ENCODE measurements at places on chromosomes 13 and 19.

GRCh38 chr13:44280456-44280855 lies 93.2 kb upstream of the SERP2 start:
- no peak for DNase-seq

DNA sequence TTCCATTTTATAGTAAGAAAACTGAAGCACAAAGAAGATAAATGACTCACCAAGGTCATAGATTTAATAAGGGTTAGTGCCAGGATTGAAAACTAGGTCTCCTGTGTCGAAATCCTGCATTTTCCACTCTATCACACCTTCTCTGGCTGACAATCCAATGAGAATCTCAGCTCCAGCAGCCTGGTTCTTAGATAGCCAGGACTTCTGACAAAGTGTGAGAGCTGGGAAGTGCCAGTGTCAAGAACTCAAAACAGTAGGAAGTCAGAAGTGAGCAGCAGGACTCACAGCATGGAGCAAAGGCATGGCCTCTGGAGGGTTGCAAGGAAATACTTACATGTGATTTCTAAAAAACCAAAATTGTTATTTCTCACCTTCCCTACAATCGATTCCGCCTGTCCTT lies 24.3 kb downstream of the KCTD12 start:
- no peak for DNase-seq

DNA sequence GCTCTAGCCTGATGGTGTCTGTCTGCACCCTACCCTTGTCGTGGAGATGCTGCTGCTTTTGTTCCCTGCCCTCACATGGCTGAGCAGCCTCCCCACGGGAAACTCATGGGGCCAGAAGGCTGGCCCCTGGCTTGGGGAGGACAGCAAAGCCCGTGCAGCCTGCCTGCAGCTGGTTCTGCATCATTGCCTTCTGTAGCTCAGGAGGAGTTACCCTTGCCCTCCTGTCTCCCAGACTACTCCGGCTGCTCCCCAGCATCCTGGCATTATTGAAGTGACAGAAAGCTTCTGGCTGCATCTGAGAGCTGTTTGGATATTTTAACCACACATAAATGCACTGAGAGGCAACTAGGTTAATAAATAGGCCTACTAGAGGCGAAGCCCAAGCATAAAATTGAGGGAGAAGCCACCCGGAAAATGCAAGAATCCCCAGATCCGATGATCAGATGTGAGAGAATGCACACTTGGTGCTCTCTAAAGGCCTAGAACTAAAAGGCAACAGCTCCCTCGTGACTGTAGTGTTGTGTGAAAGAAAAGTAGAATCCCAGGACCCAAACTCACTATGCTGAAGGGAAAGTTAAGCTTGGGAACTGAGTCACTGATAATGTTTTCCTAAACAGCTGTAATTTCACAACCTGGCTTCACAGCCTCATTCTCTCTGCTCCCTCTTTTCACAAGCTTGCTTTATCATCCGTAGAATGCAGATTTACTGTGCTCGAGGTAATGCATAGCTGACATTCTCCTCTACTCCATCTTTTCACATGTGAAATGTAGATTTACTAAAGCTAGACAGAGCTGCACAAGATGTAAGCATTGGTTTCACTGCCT lies 110.8 kb downstream of the TNFRSF19 start:
- DNase-seq, result no peak

DNA sequence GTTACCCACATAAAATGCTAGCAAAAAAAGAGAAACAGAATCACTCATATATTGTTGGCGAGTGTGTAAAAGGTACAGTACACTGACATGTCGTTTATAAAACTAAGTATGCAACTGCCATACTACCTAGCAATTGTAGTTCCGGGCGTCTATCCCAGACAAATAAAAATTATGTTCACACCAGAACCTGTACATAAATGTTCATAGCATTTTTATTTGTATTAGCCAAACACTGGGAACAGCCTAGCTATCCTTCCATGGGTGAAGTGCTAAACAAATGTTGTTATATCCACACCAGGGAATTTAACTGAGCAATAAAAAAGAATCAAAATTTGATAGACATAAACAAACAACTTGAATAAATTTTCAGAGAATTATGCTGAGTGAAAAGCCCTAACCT lies 28.9 kb upstream of the POSTN start:
- no peak for DNase-seq

DNA sequence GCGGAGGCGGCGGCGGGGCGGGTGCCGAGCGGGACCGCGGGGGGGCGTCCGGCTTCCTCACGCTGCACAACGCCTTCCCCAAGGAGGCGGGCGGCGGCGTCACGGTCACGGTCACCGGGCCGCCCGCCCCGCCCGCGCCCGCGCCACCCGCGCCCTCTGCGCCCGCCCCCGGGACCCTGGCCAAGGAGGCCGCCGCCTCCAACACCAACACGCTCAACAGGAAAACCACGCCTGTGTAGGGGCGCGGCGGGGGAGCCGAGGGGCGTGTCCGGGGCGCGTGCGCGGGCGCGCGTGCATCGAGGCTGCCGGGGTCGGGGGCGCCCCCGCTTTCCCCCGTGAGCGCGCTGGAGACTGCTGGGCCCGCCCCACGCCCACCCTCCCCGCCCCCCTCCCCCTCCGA lies 8.8 kb upstream of the CACNG6 start:
- no peak for DNase-seq

DNA sequence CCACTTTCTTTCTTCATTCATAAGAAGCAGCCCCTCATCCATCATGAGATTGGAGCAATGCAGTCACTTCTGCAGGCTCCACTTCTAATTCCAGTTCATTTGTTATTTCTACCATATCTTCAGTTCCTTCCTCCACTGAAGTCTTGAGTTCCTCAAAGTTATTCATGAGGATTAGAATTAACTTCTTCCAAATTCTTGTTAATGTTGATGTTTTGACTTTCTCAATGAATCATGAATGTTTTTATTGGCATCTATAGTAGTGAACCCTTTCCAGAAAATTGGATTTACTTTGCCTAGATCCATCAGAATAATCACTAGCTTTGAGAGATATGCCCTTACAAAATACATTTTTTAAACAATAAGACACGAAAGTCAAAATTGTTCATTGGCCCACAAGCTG lies 2567.7 kb upstream of the PCDH20 start:
- no peak for DNase-seq

GRCh38 chr13:101757446-101758039 lies 305.1 kb downstream of the ITGBL1 start:
- DNase-seq, result peak; percentile 35

GRCh38 chr19:8319807-8320520 lies 1.2 kb downstream of the NDUFA7 start:
- DNase-seq, result no peak

DNA sequence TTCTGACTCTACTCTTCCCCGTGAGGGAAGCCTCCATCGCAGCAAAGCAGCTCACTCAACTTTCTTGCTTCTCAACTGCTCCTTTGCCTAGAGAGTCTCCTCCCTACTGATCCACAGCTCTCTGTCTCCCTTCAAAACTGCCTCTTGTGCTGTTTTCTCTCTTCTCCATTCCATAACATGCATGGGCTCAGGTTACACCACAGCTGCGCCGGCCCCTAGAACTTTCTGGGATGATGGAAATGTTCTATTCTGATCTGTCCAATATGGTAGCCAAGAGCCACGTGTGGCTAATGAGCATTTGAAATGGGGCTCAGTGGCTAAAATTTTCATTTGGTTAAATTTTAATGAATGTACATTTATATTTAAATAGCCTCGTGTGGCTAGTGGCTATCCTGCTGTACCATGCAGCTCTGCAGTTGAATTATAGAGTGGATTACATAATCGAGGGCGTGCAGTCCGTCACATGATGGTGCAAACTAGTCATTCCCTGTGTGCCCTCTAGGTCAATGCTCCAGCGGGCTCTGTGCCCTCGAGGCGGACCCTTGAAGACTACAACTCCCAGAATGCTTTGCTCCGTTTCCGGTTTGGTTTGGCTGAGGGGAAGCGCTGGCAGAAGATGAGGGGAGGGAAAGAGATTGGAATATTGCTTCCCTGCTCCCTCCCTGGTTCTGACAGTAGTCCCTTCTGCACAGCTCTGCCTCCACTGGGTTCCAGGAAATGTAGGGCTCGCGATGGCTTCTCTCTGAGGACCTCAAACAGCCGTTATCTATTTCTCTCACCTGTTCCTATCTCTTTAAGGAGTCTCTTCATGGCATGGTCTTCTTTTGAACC lies 109.8 kb downstream of the CACNA1A start:
- DNase-seq, result no peak

DNA sequence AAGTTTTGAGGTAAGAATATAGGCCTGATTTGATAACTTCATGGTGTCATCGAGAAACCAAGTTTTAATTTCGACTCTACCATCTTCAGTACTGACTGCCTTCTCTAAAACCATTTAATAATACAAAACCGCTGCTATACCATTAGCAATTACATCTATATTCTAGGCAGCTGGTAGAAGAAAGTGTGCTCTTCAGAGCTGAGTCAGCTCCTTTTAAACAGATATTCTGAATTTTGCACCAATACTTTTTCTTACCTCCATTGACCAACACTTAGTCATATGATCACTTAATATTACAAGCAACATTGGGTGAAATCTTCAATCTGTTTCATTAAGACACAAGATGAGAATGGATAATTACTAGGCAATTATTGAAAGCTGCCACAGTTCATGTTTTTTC lies 1667.8 kb downstream of the PCDH9 start:
- DNase-seq, result no peak

GRCh38 chr19:12202250-12202649 lies 39.4 kb downstream of the ZNF136 start:
- no peak for DNase-seq

GRCh38 chr13:30991922-30992321 lies 59.5 kb downstream of the TEX26 start:
- DNase-seq, result no peak

DNA sequence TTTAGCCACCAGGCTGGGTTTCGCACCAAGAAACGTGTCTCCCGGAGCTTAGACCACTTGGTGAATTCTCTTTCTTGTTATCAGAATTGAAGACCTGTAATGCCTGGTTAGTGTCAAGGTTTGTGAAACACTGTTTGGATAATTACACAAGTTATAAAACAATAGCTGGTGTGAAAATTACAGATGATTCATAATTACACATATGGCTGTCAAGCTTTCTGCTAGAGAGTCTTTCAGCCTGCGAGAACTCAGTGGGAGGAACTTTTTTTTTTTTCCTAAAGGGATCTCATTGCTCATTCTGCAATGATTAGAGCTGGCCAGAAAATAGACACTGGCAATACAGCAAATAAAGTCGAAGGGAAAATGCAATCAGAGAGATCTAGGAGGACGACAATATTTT lies 13.4 kb upstream of the KLK4 start:
- no peak for DNase-seq

DNA sequence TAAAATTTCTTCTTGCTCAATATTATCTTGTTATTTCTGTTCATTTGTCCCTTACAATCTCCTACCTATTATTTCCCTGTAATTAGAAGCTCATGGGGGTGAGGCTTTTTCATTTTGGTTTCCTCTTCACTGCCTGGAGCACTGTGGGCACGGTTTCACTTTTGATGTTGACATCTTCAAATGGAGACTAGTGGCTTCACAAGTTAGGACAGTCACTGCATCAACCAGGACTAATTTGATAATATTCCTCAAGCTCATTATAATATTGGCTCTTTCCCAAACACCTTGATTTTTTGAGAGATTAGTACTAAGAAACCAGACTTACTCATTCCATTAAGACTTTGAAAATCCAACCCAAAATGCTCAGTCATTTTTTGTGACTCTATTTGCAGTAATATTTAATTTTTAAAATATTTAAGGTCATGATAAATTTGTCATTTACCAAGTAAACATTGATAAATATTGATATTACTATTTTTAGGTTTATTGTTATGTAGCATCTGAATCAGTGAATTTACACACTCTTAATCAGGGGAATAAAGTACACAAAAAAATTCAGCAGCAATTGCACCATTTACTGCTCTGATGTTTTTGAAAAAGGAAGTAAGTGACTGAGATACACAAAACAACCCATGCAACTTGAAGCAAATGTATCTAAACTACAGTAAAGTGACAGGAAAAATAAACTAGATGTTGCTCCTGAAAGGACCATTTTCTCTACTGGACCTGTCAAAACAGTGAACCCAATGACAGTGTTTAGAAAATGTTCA lies 28.8 kb upstream of the RCBTB2 start:
- DNase-seq, result no peak

DNA sequence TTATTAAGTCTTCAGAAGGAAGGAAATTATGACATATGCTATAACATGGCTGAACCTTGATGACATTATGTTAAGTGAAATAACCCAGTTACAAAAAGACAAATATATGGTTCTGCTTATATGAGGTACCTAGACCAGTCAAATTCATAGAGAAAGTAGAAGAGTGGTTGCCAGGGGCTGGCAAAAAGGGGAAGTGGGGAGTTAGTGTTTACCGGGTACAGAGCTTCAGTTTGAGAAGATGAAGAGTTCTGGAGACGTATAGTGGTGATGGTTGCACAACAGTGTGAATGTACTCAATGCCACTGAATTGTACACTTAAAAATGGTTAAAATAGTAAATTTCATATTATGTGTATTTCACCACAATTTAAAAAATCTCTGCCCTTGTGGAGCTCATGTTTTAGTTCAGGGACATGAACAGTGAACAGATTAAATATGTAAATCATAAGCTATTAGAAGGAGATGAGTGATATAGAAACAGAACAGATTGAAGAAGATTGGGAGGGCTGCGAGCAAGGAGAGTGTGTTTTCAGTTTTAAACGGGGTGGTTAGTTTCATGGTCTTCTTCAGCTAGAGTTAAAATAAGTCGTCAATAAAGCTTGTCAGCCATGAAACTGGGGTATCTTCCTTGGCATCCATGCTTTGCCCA lies 355.2 kb downstream of the KCNRG start:
- DNase-seq, result no peak

GRCh38 chr19:15769586-15769985 lies 17.9 kb upstream of the OR10H5 start:
- no peak for DNase-seq

DNA sequence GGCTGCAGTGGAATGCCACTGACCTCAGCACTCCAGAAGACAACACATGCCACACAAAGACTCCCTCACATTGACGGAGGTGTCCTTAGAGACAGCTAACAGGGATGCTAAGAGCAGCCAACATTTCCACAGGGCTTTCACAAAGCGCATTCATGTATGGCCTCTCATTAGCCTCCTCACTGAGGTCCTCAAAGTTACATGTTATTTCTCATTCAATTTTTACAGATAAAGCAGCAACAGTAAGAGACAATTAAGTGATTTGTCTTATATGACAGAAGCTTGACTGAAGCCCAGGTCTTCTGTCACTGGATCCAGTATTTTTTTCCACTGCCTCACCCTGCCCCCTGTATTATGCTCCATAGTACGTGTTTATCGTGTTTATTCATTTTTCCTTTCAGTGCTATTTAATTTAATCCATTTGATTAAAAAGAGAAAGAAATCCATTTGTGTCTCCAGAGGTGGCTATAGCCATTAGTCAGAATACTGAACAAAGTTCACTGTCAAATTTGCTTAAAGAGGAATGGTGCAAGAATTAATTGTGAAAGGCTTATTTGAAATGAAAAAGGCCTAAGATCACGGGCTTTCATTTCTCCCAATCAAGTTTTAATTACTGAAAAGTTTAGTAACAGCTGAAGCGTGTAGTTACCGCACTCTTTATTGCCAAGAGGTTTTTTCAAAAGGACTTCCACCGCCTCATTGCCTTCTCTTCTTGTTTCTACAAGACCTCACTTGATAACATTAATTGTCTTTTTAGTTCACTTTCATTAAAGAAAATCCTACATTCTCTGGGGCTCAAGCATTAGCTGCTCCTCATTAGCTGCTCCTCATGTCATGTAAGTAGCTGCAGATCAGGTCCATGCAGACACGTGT lies 115.0 kb downstream of the COG6 start:
- DNase-seq, result no peak

Data from SK-N-MC (cell line).